ENCODE measurements at places on chromosomes 2 and 18.

- no peak for DNase-seq
These were observed 518.3 kb upstream of the PIK3C3 start for GRCh38 chr18:41436772-41437171.

- no peak for DNase-seq
These were observed 47.4 kb downstream of the DNAJC10 start for GRCh38 chr2:182763311-182763912.

GRCh38 chr2:208466151-208466919 lies 59.7 kb downstream of the PTH2R start:
- DNase-seq = no peak

GRCh38 chr2:44005846-44006245 lies 10.1 kb upstream of the LRPPRC start:
- DNase-seq = peak; percentile 4

DNA sequence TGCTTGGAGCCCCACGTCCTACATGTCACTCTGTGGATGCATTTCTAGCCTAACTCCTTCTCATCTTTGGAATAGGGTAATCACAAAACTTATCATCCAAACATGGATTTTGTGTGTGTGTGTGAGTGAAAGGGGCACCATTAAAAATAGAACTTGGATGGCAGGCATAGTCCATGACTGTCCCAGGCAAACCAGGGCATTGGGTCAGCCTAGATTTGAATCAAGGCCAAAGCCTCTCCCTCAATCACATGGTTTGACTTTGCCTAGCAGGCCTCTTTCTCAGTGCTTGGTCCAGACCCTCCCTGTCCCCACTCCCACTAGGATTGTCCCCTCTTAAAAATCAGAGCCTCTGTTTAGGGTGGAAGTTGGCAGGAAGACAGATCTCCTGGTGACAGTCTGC lies 67.4 kb upstream of the BCL2L11 start:
- no peak for DNase-seq

DNA sequence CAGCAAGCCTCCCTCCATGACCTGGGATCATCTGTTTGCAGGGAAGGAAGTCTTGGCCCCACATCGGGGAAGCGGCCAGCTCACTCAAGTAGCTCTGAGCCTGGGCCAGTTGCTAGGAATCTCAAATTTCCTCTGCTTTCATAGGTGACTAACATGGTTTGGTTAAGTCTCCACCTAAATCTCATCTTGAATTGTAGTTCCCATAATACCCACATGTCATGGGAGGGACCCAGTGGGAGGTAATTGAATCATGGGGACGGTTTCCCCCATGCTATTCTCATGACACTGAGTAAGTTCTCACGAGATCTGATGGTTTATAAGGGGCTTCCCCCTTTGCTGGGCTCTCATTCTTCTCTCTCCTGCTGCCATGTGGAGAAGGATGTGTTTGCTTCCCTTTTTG lies 75.2 kb downstream of the LBH start:
- no peak for DNase-seq
